Hepatocyte (in vitro differentiated cells): ENCODE measurements at places on chromosomes 3 and 15. TPM values are rescaled to one million over a fixed set of nuclear protein-coding genes. Genes with fewer than 3 reads are reported as not detected.

OXTR gene
- 1.6 and 1.9 TPM in 2 replicates for total RNA-seq

PLEKHO2 gene
- total RNA-seq = 12.4 and 12.7 TPM in 2 replicates

AHSG gene
- total RNA-seq = 559 and 660 TPM in 2 replicates

TRIM42 gene
- total RNA-seq = not detected in 2 replicates

RBPMS2 gene
- total RNA-seq = 0.27 and 1.2 TPM in 2 replicates

ATOSA gene
- total RNA-seq = 26.0 and 31.1 TPM in 2 replicates

VIPR1 gene
- 12.2 and 19.2 TPM in 2 replicates for total RNA-seq

CCNDBP1 gene
- 56.7 and 60.3 TPM in 2 replicates for total RNA-seq

TLR9 gene
- not detected in 2 replicates for total RNA-seq

SLC28A2 gene
- total RNA-seq = 1.5 and 1.8 TPM in 2 replicates

GP5 gene
- total RNA-seq = 0.27 and 0.52 TPM in 2 replicates

DNAH12 gene
- total RNA-seq = 1.1 and 1.5 TPM in 2 replicates

DNA sequence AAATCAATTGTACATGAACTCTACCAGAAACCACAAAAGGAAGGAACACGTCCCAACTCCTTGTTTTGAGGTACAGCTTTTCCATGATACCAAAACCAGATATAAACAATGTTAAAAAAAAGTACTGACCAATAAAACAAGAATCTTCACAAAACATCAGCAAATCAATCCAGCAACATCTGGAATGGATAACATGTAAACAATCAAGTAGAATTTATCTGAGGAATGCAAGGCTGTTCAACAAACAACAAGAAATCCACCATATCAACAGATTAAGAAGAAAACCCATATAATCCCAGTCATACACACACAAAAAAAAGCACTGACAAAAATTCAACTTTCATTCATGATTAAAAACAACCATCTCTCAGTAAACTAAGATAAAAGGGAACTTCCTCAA is 26.7 kb downstream of the TJP1 start:
- DNase-seq = no peak

GRCh38 chr3:56851966-56852884 is 50.5 kb upstream of the ARHGEF3 start:
- no peak for DNase-seq

GRCh38 chr3:146543461-146544001 is 876 bp downstream of the PLSCR1 start:
- peak; percentile 29 for DNase-seq

GRCh38 chr3:115720983-115721382 is 97.7 kb downstream of the GAP43 start:
- no peak for DNase-seq

- DNase-seq = no peak
Measured at GRCh38 chr15:38398134-38398533, 55.8 kb upstream of the FAM98B start.

DNA sequence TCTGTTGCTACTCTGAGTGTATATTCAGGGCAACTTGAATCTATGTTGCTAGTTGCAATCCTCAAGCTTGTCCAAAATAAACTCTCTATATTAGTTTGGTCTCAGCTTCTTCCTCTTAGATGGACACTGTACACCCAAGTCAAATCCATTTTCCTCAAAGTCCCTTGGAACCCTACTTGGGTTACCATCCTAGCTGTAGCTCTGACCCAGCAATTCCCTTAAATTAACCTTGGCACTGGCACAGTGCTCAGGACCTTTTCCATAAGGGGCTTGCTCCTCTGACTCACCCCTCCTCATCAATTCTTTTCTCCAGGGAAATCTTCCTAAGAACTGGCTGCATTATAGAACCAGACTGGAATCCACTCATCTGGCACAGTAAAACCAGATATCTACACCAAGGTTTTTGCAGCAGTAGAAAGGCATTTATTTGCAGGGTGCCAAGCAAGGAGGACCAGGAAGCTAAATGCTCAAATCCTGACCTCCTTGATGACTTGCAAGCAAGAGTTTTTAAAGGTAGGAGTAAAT is 44.9 kb upstream of the B3GALNT1 start:
- no peak for DNase-seq

GRCh38 chr15:77287385-77287784 is 132.5 kb downstream of the PEAK1 start:
- DNase-seq = no peak

- no peak for DNase-seq
Measured at GRCh38 chr3:150607267-150608065, 4.3 kb downstream of the SELENOT start.

DNA sequence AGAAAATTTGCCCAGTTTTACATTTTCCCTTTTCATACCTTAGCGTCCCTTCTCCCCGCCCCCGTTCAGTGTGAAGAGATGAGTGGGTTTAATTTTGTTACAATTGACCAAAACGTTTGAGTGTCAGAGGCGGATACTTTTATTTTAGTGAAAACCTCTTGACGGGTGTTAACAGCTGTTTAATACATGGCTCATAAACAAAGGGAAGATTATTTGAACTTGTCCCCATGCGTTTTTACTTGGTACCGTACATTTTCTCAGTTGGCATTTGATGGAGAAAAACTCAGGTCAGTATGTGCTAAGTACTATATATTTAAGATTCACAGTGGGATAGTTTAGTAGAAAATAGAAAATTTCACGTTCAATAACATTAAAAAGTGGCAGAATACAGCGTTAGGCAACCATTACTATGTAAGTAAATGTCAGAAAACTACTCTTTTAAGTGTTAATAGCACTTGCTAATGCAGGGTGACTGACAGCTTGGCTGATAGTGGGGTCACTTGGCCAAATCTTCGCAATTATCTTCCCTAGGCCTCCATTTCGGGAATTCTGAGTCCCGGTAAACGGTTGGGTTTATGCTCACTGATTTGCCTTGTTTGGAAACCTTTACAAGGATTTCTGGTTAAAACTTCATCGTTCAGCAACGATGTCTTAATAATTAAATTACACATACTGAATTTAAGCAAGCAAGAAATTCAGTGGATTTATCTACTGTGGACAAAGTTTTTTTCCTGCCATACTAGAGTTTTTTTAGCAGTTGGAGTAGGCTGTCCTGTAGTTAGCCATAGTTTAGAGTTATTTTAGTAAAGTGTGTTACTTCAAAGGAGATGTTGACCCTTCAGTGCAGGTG is 4.8 kb downstream of the CHD2 start:
- DNase-seq = no peak

DNA sequence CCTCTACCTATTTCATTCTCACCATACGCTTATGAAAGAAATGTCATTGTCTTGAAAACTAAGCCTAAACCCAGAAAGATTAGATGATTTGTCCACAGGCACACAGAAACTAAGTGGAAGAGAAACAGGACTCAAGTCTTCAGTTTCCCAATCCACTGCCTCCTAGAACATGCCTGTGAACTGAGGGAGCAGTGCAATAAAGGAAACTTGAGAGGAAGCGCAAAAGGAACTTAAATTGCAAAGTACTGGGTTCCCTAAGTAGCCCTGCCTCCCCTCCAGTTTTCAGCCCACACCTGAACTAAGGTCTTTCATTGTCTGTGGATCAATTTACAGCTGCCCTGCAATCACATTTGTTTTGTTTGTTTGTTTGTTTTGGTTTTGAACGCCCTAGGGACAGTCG is 56.7 kb upstream of the TSEN2 start:
- DNase-seq = no peak

- no peak for DNase-seq
Measured at GRCh38 chr15:39461536-39462130, 119.2 kb upstream of the THBS1 start.

DNA sequence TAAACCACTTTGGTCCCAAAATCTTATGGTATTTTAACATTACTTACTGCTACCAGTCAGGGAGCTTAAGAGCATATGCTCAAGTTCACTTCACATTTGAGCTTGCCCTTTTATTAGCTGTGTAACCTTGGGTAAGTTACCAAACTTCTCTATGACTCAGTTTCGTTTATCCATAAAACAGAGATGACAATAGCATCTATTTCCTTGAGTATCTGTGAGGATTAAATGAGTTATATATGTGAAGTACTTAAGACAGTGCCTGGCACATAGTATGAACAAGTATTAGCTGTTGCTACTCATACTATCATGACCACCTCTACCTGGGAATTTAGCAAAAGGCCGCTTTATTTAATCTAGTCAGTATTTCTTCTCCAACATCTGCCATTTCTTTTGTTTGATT is 5.9 kb downstream of the ATOSA start:
- DNase-seq = no peak

DNA sequence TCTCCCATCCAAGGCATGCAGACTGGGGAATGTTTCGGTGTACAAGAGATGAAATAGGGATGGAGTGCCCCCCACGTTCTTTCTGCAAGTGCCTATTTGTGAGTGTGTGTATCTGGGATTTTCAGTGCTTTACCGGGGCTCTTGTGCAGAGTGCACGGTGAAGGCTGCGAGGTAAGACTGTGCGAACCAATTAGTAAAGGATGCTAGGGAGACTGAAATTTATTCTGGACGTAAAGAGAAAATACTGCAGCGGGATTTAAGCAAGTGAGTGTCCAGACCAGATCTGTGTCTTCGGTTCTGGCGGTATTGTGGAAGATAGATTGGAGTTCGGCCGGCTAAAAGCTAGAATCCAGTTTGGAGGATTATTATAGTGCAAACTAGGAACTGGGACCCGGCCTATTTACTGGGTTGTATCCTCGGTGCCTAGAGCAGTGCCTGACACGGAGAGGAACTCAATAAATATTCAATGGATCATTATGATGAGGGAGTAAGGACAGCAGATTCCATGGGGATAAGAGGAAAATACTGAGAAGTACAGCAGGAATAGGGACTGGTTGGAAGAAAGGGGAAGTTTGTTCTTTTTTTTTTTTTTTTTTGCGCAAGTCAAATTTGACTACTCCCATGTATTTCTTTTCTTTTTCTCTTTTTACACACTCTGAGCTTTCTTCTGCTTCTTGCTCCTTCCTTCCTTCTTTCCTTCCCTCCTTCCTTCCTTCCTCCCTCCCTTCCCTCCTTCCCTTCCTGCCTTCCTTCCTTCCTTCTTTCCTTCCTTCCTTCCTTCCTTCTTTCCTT is 580 bp upstream of the MAGEF1 start:
- DNase-seq = no peak

DNA sequence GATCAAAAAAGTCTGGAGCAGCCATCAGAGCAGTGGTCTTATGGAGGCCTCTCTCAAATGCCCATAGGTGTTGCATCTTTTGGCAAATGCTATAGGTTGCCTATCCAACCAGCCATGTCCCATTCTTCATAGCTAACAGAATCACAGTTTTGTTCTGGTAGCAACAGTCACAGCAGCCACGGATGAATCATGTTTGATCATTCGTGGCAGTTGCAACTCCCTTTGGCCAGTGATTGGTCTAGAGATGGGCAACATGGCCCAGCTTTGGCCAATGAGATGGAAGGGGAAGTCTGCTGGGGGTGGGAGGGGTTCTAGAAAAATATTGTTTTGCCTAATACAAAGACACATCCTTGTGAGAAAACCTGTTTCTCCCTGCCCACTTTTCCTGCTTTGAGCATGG is 50.3 kb upstream of the PPP2R3A start:
- no peak for DNase-seq

- DNase-seq = no peak
Measured at GRCh38 chr3:132638706-132639105, 20.9 kb downstream of the ACAD11 start.

DNA sequence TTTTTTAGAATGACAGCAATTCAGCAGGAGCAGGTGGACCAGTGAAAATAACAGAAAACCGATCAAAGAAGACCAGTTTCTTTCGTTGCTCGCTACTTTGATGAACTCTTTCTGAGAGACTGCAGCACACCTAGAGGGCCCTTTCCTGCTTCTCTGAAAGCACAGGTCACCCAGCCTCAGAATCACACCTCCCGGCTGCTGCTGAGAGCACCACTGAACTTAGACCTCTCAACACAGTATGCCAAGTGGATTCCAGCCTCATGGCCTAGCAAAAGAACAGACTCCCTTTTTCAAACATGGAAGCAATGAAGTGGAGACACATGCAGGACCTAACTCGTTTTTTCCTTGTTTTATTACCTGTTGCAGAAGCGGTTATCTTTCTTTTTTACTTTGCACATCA is 13.9 kb upstream of the APH1B start:
- peak; percentile 30 for DNase-seq

- DNase-seq = no peak
Measured at GRCh38 chr3:113501597-113501996, 13.4 kb downstream of the SPICE1 start.

GRCh38 chr15:78434134-78434533 is 3.9 kb upstream of the IREB2 start:
- DNase-seq = no peak

- no peak for DNase-seq
Measured at GRCh38 chr3:116399701-116400226, 45.5 kb downstream of the LSAMP start.

DNA sequence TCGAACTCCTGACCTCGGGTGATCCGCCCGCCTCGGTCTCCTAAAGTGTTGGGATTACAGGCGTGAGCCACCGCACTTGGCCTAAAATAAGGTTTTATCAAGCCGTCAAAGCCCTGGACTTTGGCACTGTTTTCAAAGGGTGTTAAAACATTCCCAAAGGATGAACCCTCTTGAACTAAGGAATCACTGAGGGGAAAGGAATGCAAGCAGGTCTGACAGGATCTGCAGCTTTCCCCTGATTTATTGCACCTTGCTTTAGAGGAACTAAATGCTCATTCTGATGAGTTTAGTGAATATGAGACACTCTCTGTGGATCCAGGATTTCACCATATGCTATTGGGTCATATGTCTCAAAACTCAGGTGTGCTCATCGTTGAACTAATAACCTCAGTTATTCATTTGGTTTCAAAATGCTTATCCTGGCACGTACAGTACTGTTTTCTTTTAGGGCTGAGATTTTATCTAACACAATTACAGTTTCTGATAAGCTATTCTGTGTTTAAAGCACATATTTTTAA is 63.0 kb upstream of the TSC22D2 start:
- DNase-seq = peak; percentile 80

GRCh38 chr3:124843506-124844177 is 43.5 kb downstream of the ITGB5 start:
- DNase-seq = no peak

- no peak for DNase-seq
Measured at GRCh38 chr3:152235709-152236298, 32.9 kb upstream of the MBNL1 start.

DNA sequence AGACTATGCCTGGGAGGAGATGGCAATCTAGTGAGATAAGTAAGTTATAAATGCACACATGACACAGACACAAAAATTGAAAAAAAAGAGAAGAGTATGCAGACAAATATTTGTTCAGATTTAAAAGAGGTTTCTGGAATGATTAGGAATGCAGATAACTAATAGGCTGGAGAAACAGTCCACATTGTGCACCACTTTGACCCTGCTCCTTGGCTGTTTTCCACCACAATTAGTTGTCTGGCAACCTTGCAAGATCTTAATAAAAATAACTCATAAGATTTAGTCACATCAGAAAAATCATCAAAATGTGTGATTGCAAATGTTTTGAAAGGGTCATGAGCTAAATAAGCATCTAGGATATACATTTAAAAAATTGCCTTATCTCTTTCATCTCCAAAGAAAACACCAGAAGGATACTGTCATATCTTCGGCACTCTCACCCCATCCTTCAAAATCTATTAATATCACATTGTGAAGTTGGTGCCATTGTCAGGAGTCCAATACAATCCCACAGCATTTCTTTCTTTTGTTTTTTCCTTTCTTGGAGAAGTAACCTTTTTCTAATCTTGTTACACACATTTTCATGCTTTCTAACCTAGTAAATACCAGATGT is 153.7 kb upstream of the KCNMB2 start:
- no peak for DNase-seq

GRCh38 chr3:194375473-194376240 is 6.1 kb upstream of the LRRC15 start:
- DNase-seq = peak; percentile 40
